ENCODE measurements at places on chromosomes 4 and X. TPM values are rescaled to one million over a fixed set of nuclear protein-coding genes. Genes with fewer than 3 reads are reported as not detected.
A peak's percentile ranks its signal among the peaks of the same experiment; 100 is the strongest.

DNA sequence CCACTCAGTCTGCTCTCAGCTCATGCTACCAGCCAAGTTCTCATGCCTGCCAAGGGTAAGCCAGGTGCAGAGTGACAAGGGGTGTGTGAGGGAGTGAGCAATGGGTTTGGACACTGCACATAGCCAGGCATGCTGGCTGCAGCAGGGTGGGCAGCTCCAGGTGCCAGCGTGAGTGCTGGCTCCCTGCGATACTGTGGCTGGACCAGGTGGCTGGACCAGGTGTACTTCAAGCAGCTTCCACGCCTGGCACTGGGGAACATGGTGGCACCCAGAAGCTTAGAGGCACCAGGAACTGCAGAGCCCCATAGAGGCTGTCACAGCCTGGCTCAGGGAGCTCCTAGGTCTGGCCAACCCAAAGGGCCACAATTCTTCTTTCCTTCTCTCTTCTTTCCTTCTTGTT is 234.9 kb upstream of the GIMD1 start:
- no peak overlapping the region for H3K27ac ChIP-seq
- H3K4me3 ChIP-seq, result no peak overlapping the region
- no peaks in the 10 kb centered on the region for H3K36me3 ChIP-seq
- no peak for DNase-seq
- no peaks in the 10 kb centered on the region for H3K27me3 ChIP-seq

DNA sequence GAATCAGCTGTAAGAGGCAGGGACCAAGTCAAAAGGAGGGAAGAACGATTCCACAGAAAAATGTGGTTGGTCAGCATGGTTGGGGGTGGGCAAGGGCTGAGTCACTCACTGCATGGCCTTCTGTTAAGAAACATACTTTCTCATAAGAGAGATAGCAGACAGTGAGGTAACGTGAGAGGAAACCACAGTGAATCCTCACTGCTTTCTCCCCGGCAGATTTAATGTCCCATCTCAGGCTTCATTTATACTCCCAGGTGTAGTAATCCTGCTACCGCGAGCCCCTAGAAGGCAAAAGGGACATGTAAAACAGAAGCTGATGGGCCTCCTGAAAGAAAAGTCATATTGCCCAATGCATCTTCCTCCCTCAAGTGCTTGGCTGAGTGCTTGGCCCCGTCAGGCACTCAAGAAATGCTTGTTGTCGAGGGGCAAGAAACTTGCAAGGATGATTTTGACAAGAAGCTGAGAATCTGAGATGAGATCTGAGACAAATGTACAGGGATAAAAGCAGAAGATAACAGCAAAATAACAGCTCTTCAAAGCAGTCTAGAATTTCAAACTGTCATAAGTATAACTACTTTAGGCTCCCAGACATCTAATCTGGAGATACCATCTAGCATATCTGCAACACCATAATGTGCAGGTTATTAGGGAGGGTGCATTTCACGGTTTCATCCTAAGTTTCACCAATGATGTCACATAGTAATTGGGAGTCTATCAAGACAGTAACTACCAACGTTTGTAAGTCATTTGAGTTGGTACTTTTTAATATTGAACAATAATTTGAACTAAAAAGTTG is 40.2 kb downstream of the SH3KBP1 start:
- no peaks in the 10 kb centered on the region for H3K4me1 ChIP-seq
- peak overlapping the region; percentile 65 for H3K27ac ChIP-seq
- peak; percentile 58 for DNase-seq
- no peaks in the 10 kb centered on the region for H3K27me3 ChIP-seq

DNA sequence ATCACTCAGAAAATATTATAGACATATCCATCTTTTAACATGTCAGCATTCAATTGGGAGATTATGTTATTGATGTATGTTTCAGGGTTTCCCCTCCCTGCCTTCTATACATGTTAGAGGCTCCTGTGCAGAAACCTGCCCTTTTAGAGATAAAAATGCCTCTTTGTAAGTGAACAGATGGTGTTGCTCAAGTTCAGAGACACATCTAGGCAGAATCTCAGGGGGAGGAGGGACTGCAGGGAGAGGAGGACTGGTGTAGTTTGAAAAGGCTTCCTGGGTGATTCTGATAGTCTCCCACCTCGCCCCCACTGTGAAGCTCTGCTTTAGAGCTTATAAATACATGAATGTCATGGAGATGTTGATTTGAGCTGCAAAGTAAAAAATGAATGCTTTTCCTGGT is 12.0 kb upstream of the UNC5C start:
- H3K27ac ChIP-seq, result no peak overlapping the region
- H3K4me3 ChIP-seq, result no peak overlapping the region

GRCh38 chr4:70903291-70903603 is 1.1 kb downstream of the MOB1B start:
- peak overlapping the region; percentile 66 for H3K4me3 ChIP-seq
- peak; percentile 9 for DNase-seq
- peak overlapping the region; percentile 94 for H3K27ac ChIP-seq

- H3K27ac ChIP-seq, result no peak overlapping the region
- no peaks in the 10 kb centered on the region for H3K36me3 ChIP-seq
- no peak overlapping the region for H3K4me3 ChIP-seq
- no peaks in the 10 kb centered on the region for H3K4me1 ChIP-seq
Observed at GRCh38 chrX:72245461-72246089, 6.7 kb upstream of the ERCC6L start.

KLF3 gene
- total RNA-seq, result 81.1 TPM
